Lung microvascular endothelial cell (primary cell): ENCODE measurements at places on chromosomes 1 and 21. TPM values are rescaled to one million over a fixed set of nuclear protein-coding genes. Genes with fewer than 3 reads are reported as not detected.

OR6N1 gene
- total RNA-seq: not detected in 2 replicates

CDC42SE1 gene
- total RNA-seq: 40.5 and 54.8 TPM in 2 replicates

OR10Z1 gene
- not detected in 2 replicates for total RNA-seq

CLDN17 gene
- total RNA-seq: not detected in 2 replicates

CHIA gene
- not detected in 2 replicates for total RNA-seq

HAO2 gene
- total RNA-seq: not detected in 2 replicates

TMEM82 gene
- not detected in 2 replicates for total RNA-seq
